ENCODE measurements at places on chromosomes 11 and 22. TPM values are rescaled to one million over a fixed set of nuclear protein-coding genes. Genes with fewer than 3 reads are reported as not detected.

GRCh38 chr11:10444725-10445315 is 10.2 kb upstream of the AMPD3 start:
- H3K27me3 ChIP-seq: no peaks in the 10 kb centered on the region
- H3K4me3 ChIP-seq: no peak overlapping the region
- no peaks in the 10 kb centered on the region for H3K36me3 ChIP-seq
- H3K4me1 ChIP-seq: no peaks in the 10 kb centered on the region
- H3K27ac ChIP-seq: no peak overlapping the region
- DNase-seq: no peak

DNA sequence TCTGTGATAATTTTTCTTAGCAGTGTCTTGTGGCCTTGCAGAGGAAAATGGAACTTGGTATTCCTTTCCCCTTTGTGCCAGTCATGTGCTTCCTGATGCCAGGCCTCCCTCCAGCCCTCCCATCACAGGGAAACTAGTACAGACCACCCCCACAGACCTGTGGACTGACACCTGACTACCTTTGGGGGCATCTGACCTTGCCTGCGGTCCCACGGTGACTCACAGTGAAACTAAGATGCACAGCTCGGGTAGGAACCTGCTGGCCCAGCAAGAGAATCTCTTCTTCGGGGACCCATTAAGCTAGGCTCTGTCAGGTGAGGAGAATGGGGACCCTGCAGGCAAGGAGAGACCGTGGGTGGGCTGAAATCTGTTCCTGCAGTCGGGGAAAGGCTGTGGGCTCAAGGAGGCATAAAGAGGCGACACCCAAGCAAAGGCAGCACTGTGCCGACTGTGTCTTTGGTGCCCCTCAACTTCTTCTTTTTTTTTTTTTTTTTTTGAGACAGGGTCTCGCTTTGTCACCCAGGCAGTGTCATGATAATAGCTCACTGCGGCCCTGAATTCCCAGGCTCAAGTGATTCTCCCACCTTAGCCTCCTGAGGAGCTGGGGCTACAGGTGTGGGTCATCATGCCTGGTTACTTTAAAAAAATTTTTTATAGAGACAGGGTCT is 20.8 kb upstream of the PEX26 start:
- H3K27ac ChIP-seq: peak overlapping the region; percentile 96
- no peak overlapping the region for H3K4me3 ChIP-seq
- H3K36me3 ChIP-seq: no peaks in the 10 kb centered on the region
- H3K27me3 ChIP-seq: no peaks in the 10 kb centered on the region

Gene MMP12
- total RNA-seq: 0.96 TPM

DNA sequence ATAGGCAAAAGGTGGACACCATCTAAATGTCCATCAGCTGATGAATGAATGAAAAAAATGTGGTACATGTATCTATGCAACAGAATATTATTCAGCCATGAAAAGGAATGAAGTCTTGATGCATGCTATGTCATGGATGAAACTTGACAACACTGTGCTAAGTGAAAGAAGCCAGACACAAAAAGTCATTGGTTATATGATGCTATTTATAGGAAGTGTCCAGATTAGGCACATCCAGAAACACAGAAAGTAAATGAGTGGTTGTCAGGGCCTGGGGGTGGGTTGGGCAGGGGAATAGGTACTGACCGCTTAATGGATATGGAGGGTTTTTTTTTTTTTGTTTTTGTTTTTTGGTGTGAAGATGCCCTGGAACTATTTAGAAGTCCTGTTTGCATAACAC is 21.7 kb upstream of the MN1 start:
- H3K27me3 ChIP-seq: no peaks in the 10 kb centered on the region
- H3K4me3 ChIP-seq: no peak overlapping the region
- no peak for DNase-seq
- H3K27ac ChIP-seq: no peak overlapping the region
- no peaks in the 10 kb centered on the region for H3K36me3 ChIP-seq
- no peaks in the 10 kb centered on the region for H3K4me1 ChIP-seq

GRCh38 chr11:63672936-63673539 is 1.9 kb upstream of the ATL3 start:
- no peaks in the 10 kb centered on the region for H3K36me3 ChIP-seq
- no peak overlapping the region for H3K4me3 ChIP-seq
- no peaks in the 10 kb centered on the region for H3K4me1 ChIP-seq
- no peaks in the 10 kb centered on the region for H3K27me3 ChIP-seq

DNA sequence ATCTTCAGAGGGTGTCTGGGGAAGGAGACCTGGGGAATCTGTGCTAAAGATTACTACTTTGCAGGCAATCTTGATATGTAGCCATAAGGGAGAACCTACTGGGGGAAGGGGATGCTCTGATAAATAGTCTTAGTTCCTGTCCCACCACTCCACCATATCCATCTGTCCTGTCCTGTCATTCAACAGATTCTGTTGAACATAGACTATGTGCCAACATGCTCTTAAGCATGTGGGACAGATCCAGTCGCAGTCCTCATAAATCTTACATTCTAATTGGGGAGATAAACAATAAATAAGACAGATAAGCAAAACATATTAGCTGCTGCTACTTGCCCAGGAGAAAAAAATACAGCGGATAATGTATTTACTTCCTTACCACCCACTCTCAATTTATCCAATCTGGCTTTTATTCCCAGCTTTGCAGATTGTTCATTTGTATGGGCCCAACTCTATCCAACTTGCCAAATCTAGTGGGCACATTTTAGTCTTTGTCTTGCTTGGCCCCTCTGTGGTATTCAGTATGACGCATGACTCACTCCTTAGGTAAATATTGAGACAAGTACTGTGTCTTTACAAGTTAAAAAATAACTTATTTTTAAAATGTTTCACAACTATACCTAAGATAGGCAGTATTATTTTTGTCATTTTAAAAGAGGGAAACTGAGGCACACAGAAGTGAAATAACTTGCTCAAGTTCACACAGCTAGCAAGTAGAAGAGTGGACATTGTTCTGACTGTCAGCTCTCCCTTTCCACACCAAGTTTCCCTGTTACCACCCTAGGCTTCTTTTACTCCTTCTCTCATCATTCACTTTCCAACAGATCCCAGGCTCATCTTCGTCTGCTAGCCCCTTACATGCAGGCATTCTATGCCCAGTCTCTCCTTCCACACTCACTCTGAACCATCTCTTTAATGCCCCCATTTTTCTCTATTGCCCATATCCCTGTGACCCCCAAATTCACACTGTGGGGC is 133.6 kb upstream of the SESN3 start:
- peak overlapping the region; percentile 72 for H3K27ac ChIP-seq
- H3K36me3 ChIP-seq: no peaks in the 10 kb centered on the region
- H3K27me3 ChIP-seq: no peaks in the 10 kb centered on the region
- no peak overlapping the region for H3K4me3 ChIP-seq
- H3K4me1 ChIP-seq: peaks cover 23% of the 10 kb centered on the region
- DNase-seq: peak; percentile 30

- H3K36me3 ChIP-seq: no peaks in the 10 kb centered on the region
- no peak overlapping the region for H3K27ac ChIP-seq
- no peaks in the 10 kb centered on the region for H3K4me1 ChIP-seq
- no peak overlapping the region for H3K4me3 ChIP-seq
- no peak for DNase-seq
Observed at GRCh38 chr11:88538098-88538497, 200.6 kb upstream of the CTSC start.

Gene PRR5L
- 7.5 TPM for total RNA-seq

GRCh38 chr11:64802370-64803157 is 450 bp downstream of the MAP4K2 start:
- DNase-seq: no peak
- peak overlapping the region; percentile 55 for H3K4me3 ChIP-seq
- H3K27ac ChIP-seq: peak overlapping the region; percentile 69
- H3K27me3 ChIP-seq: no peaks in the 10 kb centered on the region
- no peaks in the 10 kb centered on the region for H3K36me3 ChIP-seq

Gene ZNF280B
- 2.8 TPM for total RNA-seq

Gene KCNJ5
- 1.00 TPM for total RNA-seq

DNA sequence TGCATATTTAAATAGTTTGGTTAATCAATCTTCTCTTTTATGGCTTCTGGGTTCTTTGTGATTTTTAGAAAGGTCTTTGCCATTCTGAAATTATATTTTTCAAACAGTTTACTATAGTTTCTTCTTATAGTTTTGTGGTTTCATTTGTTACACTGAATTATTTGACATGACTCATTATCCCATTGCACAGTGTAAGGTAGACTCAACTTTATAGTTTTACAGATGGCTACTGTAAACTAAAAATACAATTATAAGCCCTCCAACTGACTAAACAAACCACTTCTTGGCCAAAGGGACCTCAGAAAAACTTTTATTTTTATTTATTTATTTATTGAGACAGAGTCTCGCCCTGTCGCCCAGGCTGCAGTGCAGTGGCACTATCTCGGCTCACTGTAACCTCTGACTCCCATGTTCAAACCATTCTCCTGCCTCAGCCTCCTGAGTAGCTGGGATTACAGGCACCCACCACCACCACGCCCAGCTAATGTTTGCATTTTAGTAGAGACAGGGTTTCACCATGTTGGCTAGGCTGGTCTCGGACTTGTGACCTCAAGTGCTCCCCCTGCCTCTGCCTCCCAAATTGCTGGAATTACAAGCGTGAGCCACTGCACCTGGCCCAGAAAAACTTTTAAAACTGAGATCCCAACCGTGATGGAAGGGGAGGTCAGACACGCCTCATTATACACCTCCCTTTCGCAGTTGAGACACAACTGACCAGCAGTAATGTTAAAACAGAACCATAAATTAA is 14.1 kb upstream of the RAC2 start:
- H3K36me3 ChIP-seq: no peaks in the 10 kb centered on the region
- H3K27ac ChIP-seq: no peak overlapping the region
- no peak overlapping the region for H3K4me3 ChIP-seq

GRCh38 chr11:100681064-100681502 is 6.0 kb upstream of the ARHGAP42 start:
- H3K27me3 ChIP-seq: no peaks in the 10 kb centered on the region
- DNase-seq: peak; percentile 77
- H3K4me3 ChIP-seq: no peak overlapping the region

DNA sequence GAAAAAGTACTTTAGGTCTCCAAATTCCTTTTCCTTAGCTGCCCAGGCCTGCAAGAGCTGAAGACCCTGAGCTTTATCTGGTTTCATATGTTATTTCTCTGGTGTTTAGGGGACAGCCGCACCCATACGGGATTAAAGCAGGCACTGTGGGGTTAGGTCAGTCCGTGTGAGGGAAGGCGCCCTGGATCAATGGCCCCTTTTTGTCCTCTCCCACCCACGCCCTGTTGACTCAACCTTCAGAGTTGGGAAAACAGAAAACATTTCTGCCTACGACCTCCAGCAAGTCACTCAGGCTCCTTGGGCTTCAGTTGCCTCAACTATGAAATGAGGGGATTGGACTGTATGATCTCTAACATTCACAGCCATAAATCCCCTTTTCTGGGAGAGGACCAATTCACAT is 55.2 kb upstream of the BARX2 start:
- H3K4me1 ChIP-seq: peaks cover 44% of the 10 kb centered on the region
- H3K36me3 ChIP-seq: no peaks in the 10 kb centered on the region
- no peak for DNase-seq
- H3K4me3 ChIP-seq: no peak overlapping the region

Gene GRIA4
- total RNA-seq: 3.7 TPM

GRCh38 chr11:128603752-128604414 is 16.5 kb upstream of the ETS1 start:
- no peaks in the 10 kb centered on the region for H3K27me3 ChIP-seq
- no peak overlapping the region for H3K27ac ChIP-seq
- H3K4me3 ChIP-seq: no peak overlapping the region
- no peaks in the 10 kb centered on the region for H3K36me3 ChIP-seq
- no peak for DNase-seq
- H3K4me1 ChIP-seq: no peaks in the 10 kb centered on the region

Gene IFITM10
- 1.4 TPM for total RNA-seq

Gene DENND6B
- total RNA-seq: 3.3 TPM

DNA sequence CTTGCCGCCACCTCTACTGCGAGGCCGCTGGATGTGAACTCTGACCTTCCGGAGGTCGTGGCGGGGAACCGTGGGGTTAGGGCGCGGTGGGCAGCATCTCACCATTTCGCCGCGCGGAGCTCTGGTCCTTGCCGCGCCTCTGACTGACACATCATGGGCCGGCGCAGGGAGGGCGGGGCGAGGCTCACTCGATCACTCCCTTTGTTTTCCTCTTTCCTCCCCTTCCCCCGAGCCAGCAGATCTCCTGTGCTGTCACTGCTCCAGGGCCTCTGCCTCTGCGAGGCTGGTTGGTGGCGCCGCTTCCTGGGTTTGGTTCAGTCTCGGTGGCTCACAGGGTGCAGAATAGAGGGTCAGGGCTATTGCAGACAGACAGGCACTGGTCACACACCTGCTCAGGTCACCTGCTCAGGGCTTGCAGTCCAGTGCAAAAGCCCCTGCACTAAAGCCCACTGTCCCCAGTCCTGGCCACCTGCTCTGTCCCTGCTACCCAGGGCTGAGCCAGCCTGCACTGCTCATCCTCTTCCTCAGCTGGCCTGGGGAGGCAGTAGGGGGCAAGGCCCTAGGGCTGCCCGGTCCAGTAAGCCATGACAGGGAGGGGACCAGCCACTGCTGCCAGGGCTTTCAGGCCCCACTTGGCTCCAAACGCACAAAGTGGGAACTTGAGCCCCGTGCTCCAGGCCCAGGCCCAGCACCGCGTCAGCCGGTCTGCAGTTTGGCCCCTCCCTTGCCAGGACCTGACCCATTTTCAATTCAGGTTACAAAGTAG is 36.2 kb downstream of the PISD start:
- peak; percentile 55 for DNase-seq
- H3K27ac ChIP-seq: peak overlapping the region; percentile 64
- no peak overlapping the region for H3K4me3 ChIP-seq
- H3K36me3 ChIP-seq: no peaks in the 10 kb centered on the region
- no peaks in the 10 kb centered on the region for H3K27me3 ChIP-seq

GRCh38 chr11:37727371-37727770 is 1129.3 kb upstream of the RAG2 start:
- DNase-seq: no peak
- no peak overlapping the region for H3K27ac ChIP-seq
- no peaks in the 10 kb centered on the region for H3K4me1 ChIP-seq
- no peaks in the 10 kb centered on the region for H3K36me3 ChIP-seq
- no peaks in the 10 kb centered on the region for H3K27me3 ChIP-seq

GRCh38 chr11:64729851-64730382 is 6.9 kb upstream of the NRXN2 start:
- no peak overlapping the region for H3K4me3 ChIP-seq
- peak; percentile 53 for DNase-seq
- H3K27me3 ChIP-seq: peaks cover 9% of the 10 kb centered on the region
- no peaks in the 10 kb centered on the region for H3K4me1 ChIP-seq

GRCh38 chr11:99343117-99343516 is 322.4 kb downstream of the CNTN5 start:
- DNase-seq: no peak
- no peaks in the 10 kb centered on the region for H3K27me3 ChIP-seq
- no peaks in the 10 kb centered on the region for H3K36me3 ChIP-seq
- no peaks in the 10 kb centered on the region for H3K4me1 ChIP-seq
- H3K4me3 ChIP-seq: no peak overlapping the region

DNA sequence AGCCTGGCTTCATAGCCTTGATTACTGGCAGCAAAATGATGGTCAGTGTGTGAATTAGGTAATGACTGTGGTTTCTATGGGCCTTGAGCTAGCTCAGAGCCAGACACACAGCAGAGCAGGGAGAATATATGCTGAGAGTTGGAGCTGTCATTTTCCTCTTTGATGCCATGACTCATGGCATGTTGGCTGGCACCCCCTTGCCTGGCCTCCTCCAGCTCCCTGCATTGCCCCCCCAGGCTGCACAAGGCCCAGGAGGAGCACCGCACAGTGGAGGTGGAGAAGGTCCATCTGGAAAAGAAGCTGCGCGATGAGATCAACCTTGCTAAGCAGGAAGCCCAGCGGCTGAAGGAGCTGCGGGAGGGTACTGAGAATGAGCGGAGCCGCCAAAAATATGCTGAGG is 20.3 kb upstream of the RRM1 start:
- H3K36me3 ChIP-seq: no peaks in the 10 kb centered on the region
- peaks cover 4% of the 10 kb centered on the region for H3K4me1 ChIP-seq
- DNase-seq: no peak
- no peak overlapping the region for H3K4me3 ChIP-seq

Gene CAPN5
- 29.1 TPM for total RNA-seq

Gene NXPE4
- total RNA-seq: not detected

Measured in hepatocyte (in vitro differentiated cells).